ENCODE measurements at places on chromosomes 1 and 21.

GRCh38 chr1:39269791-39270342, 65.4 kb downstream of the MACF1 start:
- DNase-seq: no peak

- DNase-seq: no peak
These were observed 32.0 kb upstream of the CSF1 start for GRCh38 chr1:109878531-109879104.

DNA sequence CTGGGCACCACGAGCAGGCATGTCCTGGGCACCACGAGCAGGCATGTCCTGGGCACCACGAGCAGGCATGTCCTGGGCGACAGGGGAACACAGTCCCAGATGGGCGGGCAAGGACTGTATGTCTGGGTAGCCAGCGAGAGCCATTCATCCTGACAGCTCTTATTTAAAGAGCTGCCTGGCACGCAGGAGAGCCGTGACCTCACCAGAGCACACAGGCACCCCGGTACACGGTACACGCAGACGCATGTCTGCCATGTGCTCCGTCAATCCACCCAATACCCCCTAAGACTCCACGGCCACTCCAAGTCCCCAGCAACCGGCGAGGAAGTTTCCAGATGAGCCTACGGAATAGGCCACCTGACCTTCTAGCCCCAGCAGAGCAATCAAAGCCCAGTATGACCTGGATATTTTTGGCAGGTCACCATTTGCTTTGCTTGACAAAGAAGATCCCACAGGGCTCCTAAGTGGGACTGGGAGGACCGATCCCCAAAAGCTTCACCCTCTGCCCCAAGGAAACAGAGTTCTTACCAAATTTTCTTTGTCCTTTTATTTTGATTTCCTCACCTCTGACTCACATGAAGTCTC, 51.7 kb downstream of the CASZ1 start:
- no peak for DNase-seq

- DNase-seq: no peak
These were observed 12.9 kb downstream of the MTR start for GRCh38 chr1:236808005-236808404.

DNA sequence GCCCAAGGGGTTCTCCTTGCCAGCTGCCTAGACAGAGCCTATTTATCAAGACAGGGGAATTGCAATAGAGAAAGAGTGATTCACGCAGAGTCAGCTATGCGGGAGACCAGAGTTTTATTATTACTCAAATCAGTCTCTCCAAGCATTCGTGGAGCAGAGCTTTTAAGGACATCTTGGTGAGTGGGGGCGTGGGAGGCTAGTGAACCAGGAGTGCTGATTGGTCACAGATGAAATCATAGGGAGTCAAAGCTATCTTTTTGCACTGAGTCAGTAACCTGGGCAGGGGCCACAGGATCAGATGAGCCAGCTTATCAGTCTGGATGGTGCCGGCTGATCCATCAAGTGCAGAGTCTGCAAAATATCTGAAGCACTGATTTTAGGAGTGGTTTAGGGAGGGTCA, 64.8 kb upstream of the MRPS6 start:
- DNase-seq: no peak

DNA sequence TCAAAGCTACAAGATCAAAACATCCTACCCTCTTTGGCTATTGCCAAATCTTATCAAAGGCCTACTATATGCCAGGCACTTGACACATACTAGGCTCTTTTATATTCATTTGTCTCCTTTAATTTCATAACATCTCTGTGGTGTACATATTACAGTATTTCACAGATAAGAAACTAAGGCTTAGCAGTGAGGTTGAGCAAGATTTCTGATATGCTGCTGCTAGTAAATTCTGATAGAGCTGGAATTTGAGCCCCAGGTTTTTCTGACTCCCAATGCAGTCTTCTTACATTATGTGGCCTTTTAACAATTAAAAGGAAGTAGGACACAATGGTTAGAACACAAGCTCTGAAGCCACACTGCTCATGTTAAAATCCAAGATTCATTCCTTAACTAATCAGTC, 16.8 kb downstream of the CCDC185 start:
- no peak for DNase-seq

DNA sequence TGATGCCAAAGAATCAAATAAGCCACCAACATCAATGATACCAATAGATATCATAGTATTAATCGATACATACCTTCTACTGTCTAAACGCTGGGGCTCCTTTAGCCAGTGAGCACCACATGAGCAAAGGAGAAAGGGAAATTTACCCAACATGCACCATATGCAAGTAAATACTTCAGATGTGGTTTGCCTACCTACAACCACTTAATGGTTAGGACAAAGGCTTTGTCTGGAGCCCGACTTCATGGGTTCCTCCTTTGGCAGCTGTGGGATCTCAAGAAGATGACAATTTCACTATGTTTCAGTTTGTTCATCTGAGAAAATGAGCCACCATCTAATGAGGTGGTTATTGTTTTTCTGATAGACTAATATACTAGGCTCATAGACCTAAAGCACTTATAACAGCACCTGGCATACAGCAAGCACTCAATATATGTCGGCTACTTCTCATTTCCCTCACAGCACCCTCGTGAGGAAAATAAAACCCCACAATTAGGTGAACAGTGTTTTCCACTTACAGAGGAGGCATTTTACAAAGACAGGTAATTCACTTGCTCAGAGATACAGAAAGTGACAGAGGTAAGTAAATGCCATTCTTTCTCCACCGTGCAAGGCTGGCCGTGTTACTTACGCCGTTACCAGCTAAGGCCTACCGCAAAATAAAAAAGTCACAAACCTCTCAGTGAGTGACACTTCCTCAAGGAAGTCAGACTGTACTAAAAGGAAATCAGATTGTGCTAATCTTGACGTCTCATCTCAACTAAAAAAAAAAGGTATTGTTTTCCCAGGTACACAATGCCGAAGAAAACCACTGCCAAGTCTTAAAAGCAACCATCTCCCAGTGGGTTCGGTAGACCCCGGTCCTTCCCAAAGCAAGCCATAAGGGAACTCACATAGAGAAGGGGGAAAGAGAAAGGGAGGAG, 1.6 kb downstream of the TTC13 start:
- DNase-seq: no peak

GRCh38 chr21:21103692-21104091, 105.5 kb downstream of the NCAM2 start:
- no peak for DNase-seq

DNA sequence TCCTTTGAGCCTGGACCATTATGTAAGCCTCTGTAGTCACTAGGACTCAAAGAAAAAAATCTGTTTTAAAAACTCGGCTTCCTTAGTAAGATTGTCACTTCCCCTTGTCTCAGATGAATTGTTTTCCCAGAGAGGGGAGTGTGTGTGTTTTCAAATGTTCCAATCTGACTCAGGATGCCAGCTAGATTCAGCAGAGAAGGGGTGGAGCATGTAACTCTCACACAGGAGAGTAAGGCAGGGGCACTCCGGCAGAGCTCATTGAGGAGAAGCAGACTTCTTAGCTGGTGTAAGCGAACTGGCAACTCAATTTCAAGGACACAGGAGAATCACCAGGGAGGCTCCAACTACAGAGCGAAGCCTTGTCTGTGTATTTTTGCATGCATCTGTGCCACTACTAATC, 623.2 kb downstream of the LMO4 start:
- DNase-seq: no peak
